Vagina (tissue), 2 donors: ENCODE measurements at places on chromosomes 1 and 21.
A peak's percentile ranks its signal among the peaks of the same experiment; 100 is the strongest.

DNA sequence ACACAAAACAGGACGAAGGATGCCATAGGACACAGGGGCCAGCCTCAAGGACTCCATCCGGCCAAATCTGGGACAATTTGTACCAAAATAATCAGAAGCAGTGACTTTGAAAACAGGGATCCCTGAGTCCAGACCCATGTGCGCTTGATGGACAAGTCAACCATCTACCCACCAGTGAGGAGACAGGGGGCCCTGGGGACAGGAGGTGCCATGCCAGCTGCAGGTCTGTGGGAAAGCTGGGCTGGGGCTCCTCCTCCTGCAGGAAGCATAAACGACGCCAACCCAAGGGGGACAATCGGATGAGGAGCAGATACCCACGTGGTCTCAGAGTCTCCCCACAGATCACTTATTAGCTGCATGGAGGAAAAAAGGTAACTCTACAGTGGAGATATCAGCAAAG lies 50.6 kb downstream of the NPHP4 start:
- peak; percentile 34 for DNase-seq

DNA sequence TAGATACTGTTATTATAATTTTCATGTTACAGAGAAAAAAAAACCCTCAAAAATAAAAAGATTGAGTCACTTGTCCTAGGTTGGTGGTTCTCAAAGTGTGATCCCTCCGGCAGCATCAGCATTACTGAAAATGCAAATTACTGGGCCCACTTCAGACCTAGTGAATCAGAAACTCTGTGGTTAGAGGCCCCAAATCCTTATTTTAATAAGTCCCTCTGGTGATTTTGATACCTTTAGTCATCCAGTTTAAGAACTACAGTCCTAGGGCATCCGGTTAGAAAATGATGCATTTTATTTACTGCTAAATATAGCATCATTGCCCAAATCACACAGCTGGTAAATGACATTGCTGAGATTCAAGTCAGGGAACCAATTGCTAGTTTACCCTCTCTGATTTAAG lies 203.7 kb upstream of the RUNX1 start:
- no peak for DNase-seq

- DNase-seq = no peak
Measured at GRCh38 chr1:214404571-214405213, 123.7 kb downstream of the SMYD2 start.

DNA sequence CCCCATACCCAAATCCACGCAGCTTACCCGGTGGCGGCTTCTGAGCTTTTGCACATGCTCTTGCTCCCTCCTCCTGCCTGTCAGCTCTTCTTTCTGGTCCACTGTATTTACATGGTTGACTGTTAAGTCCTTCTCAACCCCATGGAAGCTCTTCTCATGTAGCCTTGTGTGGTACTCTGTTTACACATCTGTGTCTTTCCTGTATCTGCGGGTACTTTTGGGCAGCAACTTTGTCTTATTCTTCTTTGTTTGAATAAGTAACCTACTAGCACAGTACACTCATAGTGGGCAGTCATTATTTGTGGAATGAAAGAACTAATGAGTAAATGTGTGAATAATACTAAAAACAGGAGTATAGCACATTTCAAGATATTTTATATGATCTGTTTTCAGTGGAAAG lies 88.5 kb upstream of the GPR88 start:
- DNase-seq = no peak

- no peak for DNase-seq
Measured at GRCh38 chr1:86960548-86960947, 46.1 kb downstream of the HS2ST1 start.

GRCh38 chr1:205061665-205062069 lies 18.7 kb downstream of the CNTN2 start:
- no peak for DNase-seq

DNA sequence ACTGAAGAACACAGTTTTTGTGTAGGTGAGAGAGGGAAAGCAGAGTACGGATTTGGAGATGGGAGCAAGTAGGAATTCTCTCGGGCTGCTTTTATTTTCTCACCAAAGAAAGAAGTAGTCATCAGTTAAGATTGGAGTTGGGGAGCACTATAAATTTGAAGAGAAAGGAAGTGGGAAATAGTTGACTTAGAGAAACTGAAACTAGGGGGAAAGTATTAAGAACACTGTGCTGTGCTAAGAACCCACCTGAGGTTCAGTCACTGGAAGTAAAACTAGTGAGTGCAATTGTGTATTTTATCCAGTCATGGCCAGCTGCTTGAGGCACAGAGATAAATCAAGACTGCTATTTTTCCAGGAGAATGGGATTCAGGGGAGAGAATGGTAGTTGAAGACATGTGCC lies 37.4 kb downstream of the CLCC1 start:
- DNase-seq = no peak

DNA sequence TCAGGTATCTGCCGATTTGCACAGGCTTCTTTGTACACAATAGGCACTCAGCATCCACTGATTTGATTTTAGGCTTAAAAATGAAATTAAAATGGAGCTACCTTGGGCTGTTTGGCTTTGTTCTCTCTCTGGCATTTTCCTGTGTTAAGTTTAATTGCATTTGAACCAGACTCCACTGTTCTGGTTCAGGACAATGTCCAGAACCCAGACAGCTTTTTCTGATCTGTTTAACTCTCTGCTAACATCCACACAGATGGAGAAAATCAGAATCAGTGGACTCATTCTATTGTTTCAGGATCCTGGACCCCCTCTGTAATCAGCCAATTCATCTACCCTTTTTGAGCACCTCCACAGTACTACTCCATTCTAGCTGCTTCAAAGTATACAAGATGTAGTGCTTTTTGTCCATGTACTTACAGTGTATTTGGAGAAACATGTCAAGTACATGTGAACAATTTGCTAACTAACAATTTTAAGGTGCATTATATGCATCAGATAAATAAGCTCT lies 248.1 kb downstream of the PTBP2 start:
- DNase-seq = no peak

DNA sequence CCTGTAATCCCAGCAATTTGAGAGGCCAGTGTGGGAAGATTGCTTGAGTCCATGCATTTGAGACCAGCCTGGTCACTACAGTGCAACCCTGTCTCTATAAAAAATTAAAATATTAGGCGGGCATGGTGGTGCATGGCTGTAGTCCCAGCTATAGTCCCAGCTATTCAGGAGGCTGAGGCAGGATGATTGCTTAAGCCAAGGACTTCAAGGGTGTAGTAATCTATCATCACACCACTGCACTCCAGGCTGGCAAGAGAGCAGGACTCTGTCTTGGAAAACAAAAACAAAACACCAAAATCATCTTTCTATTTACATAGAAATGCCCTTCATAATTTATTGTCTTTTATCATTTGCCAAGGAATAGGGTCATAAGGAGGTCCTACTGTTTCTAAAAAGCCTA lies 1274.1 kb upstream of the NCAM2 start:
- no peak for DNase-seq

DNA sequence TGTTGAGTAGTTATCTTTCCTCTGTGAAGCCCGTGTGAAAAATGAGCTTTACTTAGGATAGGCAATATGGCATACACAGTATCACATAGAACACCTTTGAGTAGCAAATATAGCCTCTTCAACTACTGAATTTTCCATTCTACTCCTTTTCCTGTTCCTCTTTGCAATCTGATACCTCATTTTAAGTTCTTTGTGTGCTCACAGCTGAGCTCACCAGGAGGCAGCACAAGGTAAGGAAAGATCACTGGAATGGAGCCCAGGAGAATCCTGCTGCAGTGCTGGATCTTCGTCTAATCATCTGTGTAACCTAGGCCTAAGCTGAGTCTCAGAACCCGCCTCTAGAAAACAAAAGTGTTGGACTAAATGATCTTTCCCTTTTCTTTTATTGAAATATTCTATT lies 171.0 kb downstream of the LRRC40 start:
- no peak for DNase-seq

- DNase-seq = no peak
Measured at GRCh38 chr1:89261926-89262515, 10.6 kb downstream of the GBP5 start.

DNA sequence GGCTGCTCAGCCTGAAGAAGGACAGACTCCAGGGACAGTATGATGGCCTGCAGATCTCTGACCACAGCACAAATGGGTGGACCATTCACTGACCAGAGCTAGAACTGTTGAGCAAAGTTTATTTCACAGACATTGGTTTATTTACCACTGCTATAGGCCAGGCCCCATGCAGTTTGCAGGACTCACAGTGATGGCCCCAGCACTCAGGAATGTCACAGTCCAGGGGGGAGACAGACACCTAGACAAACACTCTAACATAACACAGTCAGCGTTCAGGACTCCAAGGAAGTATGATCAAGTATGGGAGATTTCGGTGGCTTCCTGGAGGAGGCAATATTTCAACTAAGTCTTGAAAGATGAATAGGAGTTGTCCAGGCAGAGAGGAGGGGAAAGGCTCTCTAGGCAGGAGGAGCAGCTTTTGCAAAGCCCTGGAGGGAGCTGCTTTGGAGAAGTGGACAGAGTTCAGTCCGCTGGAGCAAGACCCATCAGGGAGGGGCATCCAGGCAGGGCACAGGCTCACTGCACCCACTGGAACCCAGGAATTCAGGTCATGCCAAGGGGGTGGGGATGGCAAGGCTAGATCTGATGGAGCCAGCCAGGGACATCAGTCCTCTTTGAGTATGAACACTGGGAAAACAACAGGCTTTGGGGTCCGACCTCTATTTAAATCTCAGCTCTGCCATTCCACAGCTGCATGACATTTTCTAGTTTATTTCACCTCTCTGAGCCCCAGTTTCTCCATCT lies 454.3 kb downstream of the MATN1 start:
- DNase-seq = no peak

GRCh38 chr1:12450090-12450755 lies 167.8 kb downstream of the DHRS3 start:
- DNase-seq = no peak

- no peak for DNase-seq
Measured at GRCh38 chr1:41955461-41956159, 36.9 kb upstream of the HIVEP3 start.

DNA sequence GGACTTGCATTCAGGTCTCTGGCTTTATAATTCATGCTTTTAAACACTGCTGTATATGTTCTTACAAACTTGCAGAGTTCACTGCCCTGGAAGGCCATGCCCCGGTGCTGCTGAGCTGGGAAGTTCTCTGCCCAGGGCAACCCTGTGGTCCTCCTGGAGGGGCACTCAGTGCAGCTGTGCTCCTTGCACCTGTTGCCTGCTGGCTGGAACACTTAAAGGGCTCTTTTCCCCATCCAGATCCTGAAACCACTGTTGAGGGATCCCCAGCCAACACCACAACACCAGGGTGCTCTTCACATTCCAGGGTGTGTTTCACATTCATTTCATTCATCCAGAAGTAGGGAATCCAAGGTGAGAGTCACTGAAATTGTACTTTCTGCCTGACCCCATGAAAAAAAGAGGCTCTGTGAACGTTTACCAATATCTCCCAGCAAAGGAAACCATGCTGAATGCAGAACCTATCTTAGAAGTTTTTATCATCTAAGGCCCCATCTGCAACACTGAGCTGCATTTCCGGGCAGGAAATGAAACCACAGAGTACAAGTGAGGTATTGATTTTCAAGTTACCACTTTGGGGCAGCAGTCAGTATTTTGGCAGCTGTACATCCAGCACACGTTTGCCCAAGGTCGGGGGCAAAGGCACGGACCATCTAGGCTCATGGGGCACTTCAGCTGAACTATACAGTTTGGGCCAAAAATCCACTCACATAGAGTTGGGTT lies 16.4 kb upstream of the KIAA0040 start:
- no peak for DNase-seq

DNA sequence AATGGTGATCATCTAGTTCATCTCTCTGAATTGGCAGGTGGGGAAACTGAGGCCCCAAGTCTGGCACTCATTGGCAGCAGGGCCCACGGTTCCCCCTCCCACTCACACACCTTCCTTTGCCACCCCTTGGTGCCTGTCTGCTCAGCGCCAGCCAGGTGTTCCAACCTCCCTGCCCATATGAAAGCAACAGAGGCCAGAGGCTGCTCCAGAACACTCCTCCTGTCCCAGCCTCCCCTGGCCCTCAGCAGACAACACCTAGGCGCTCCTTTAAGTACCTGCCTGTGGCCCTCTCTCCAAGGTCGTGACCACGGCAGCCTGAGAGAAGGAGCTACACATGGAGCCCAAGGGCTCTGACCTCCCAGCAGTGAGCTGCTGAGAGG lies 362.3 kb upstream of the VAMP3 start:
- DNase-seq = peak; percentile 67

- no peak for DNase-seq
Measured at GRCh38 chr1:53549287-53549686, 90.1 kb downstream of the DMRTB1 start.

DNA sequence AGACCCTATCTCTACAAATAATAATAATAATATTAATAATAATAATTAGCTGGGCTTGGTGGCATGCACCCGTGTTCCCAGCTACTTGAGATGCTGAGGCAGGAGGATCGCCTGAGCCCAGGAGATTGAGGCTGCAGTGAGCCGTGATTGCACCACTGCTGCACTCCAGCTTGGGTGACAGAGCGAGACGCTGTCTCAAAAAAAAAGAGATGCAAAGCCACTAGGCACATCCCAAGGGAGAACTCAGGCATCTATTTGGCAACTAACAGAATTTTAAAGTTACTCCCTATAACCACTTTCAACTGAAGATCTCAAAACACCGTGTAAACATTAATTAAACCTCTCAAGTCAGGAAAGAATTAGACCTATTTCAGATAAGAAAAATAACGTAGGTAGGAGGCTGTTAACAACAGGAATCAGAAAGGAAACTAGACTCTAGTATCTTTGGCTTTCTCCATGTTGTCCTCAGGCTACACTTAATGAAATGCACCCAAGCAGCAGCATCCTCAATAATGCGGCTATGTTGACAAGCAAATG lies 3.7 kb downstream of the RNF19B start:
- no peak for DNase-seq

GRCh38 chr1:26181586-26182382 lies 4.5 kb downstream of the CNKSR1 start:
- DNase-seq = no peak

GRCh38 chr1:59298026-59298583 lies 1.2 kb downstream of the FGGY start:
- no peak for DNase-seq

DNA sequence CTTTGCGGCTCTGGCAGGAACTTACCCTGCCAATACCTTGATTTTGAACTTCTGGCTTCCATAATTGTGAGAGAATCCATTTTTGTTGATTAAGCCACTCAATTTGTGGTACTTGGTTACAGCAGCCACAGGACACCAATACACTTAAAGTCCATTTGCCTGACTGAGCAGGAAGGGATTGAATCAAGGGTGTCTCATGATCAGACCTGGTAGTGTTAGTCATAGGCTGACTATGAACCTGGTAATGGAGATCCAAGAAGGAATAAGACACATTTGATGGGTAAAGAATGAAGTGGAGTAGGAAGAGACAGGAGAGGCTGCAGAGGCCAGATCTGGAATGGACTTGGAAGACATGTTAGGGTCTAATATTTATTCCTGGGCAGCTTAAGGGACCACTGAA lies 31.2 kb upstream of the MAP1LC3C start:
- no peak for DNase-seq
